HCT116 (cell line): ENCODE measurements at places on chromosomes 7 and 10.

GRCh38 chr10:14116021-14116420 lies 214.7 kb downstream of the FRMD4A start:
- no peak for DNase-seq

- peak; percentile 4 for DNase-seq
These were observed 133.7 kb upstream of the RSU1 start for GRCh38 chr10:16950656-16951601.

DNA sequence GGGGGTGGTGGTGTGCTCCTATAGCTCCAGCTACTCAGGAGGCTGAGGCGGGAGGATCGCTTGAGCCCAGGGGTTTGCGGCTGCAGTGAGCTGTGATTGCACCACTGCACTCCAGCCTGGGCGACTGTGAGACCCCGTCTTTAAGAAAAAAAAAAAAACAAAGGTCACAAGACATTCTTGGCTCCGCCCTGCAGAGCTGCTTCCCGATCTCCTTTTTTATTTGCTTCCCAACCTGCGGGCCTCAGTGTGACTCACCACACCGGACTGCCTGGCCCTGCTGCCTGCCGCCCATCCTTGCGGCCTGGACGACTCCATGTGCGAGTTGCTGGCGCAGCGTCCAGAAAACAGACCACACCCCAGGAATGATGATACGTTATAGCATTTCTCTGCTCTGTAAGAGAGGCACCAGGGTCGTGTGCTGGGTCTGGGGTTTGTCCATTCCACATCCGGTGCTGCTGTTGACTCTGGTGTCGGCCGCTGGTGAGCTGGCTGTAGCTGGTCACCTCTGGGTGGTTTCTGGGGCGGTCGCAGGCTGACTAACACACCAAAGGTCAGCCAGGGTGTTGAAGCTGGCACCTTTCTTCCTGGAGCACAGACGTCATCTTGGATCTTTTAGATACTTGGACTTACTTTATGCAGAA lies 123.6 kb downstream of the TCF7L2 start:
- peak; percentile 97 for DNase-seq

DNA sequence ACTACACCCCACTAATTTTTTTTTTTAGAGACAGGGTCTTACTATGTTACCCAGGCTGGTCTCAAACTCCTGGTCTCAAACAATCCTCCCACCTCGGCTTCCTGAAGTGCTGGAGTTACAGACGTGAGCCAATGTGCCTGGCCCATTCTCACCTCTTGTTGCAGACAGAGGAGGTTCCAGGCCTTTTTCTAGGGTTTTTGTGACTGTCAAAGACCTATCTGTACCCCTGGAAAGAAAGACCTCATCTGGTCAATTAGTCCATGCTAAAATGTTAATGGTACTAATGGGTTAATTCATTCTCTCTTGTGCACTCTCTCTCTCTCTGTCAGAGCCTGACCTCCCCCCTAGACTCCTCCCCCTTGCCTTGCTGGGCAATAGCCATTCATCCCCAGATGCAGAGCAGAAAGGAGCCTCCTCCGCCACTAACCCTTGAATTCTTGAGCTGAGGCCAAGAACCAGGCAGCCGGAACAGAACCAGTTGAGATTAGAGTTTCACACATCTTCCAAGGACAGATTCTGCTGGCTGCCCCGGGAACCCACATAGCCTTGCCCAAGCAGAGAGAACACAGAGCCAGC lies 209.7 kb downstream of the SKIDA1 start:
- no peak for DNase-seq
